NCI-H1694 (cell line): ENCODE measurements at places on chromosomes 16 and 17.

DNA sequence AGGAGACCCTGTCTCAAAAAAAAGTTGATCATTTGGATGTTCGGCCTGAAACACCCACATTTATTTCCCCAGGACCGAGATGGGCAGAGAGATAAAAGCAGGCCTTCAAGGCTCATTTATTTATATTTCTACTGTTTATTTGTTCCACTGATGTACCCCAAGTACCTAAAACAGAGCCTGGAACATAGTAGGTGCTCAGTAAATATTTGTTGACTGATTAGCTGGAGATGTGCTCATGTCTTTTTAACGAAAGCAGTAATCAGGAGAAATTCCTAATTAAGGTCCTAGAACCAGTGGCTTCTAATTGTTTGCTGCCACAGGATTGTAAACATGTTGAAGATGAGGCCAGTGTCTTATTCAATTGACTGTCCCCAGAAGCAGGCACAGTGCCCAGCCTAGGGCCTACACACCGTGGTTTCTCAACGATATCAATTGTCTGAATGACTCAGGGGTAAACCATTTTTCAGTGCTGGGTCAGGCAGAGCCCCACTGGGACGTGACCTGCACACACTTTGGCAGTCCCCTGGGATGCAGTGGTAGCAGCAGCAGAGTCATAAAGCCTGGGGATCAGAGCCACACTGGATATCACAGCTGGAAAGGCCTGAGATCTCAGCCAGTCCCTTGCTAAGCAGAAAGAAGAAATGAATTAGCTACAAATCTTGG lies 34.8 kb downstream of the SOST start:
- no peak for DNase-seq

- no peak for DNase-seq
These were observed 81.1 kb downstream of the MAF start for GRCh38 chr16:79519448-79519847.

DNA sequence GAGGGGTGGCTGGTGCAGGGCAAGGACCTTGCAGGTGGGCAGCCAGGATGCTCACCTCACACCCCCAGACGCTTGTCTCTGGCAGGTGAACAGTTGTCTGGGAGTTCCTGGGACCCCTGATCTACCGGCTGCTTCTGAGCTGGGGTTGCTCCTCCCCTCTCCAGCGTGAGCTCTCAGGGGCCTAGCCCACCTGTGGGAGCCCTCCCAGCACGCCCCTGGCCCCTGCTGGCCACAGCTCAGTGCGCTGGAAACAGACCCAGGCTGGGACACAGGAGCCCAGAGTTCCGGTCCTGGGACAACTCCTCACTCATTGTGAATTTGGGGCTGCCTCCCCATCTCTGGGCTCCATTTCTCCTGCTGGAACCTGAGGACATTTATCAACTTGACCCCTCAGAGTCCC lies 30.3 kb downstream of the ARHGAP23 start:
- no peak for DNase-seq

DNA sequence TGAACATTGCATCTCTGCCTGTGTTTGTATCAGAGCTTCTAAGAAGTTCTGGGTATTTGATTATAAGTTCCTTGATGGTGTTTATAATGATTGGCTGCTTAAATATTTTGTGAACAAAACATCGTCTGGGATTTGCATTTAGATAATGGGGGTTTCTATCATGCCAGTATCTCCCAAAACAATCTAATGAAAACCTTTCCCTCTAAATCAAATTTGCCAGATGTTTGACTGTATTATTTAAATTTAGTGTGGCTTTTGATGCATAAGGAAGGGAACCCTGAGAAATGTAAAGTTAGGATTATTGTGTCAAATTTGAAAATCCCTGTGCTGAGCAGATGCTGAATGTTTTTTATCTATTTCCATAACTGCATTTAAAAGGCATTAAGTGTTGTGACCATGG lies 159.9 kb downstream of the HS3ST3A1 start:
- no peak for DNase-seq

GRCh38 chr17:79696610-79696982 lies 34.1 kb upstream of the ENPP7 start:
- DNase-seq, result peak; percentile 43
